ENCODE measurements at places on chromosomes 11 and 22.

DNA sequence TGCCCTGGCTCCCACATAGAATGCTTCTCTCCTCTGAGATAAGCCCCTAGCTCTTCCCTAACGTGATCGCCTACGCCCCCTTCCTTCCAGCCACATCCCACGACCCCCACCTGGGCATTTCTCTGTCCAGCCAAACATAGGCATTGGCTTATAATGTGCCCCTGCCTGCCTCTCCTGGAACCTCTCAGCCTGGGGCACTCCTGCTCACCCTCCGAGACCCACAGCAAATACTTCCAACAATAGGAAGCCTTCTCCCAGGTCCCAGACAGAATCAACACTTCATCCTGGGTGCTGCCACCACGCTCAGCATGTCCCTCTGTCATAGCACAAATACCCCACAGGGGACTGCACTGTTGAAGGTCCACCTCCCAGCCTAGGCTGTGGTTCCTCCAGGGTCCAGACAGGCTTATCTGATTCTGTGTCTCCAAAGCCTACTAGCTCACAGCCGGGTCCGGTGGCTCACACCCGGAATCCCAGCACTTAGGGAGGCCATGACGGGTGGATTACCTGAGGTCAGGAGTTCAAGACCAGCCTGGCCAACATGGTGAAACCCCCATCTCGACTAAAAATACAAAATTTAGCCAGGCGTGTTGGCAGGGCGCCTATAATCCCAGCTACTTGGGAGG lies 24.2 kb upstream of the TMPRSS4 start:
- no peak for DNase-seq

GRCh38 chr11:118051611-118052461 lies 25.0 kb upstream of the TMPRSS4 start:
- no peak for DNase-seq

DNA sequence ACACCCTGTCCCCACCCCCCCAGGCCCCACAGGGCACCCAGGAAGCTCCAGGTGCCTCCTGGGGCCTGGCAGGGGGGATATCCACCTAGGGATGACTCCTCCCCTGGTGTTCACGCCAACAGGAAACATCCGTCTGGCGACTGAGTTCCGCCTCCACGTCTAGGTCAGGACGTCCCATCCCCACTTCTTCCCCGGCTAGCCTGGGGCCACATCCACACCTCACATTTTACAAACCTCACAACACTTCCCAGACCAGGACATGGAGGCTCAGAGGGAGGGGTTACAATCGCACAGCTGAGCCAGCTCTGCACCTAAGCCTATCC lies 21.0 kb downstream of the MAFF start:
- DNase-seq, result no peak

DNA sequence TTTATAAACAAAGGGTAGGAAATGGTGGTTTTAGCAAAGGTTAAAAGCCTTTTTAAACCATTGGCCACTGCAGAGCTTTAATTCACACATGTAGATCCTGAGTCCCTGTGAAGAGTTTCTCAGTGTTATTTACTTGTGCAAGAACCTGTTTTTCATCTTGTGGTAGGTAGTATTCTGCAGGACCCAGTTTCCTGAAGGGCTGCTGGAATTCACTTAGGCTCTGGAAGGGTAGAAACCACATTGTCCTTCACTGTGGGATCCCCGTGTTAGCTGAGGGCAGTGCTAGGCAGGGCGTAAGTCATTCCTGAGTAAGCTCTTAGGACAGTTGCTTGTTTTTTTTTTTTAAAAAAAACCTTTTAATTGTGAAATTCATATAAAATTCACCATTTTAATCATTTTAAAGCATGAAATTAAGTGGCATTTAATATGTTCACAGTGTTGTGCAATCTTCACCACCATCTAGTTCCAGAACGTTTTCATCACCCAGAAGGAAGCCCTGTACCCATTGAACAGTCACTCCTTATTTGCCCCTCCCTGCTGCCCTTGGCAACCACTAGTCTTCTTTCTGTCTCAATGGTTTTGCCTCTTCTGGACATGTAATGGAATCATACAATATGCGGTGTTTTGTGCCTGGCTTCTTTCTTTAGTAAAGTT lies 77.7 kb downstream of the C22orf31 start:
- DNase-seq, result no peak

DNA sequence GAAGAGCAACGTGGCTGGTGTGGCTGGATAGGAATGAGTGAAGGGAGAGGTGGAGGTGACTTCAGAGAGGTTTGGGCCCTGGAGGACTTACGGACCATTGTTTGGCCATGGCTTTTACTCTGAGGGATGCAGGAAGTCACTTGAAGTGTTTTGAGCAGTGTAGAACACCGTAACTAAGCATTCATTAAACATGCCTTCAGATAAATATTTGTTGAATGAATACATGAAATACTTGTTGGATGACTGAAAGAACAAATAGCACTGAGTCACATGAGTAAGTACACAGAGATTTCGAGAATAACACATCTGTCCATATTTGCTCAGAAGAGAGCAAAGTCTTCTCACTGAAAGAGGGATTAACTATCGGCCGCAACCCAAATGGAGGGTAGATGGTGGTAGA lies 182.7 kb upstream of the SNX19 start:
- DNase-seq, result peak; percentile 79
